Bronchus fibroblast of lung (primary cell): ENCODE measurements at places on chromosomes 5 and 9. TPM values are rescaled to one million over a fixed set of nuclear protein-coding genes. Genes with fewer than 3 reads are reported as not detected.

Gene ZNF366
- not detected in 2 replicates for total RNA-seq

Gene TNFSF8
- not detected in 2 replicates for total RNA-seq

Gene UNC5A
- total RNA-seq, result 0.17 TPM in 1 of 2 replicates, not detected in the other

Gene DENND1A
- 17.2 and 18.7 TPM in 2 replicates for total RNA-seq

Gene CTNND2
- total RNA-seq, result not detected in 2 replicates

Gene DRD1
- not detected in 2 replicates for total RNA-seq

Gene IL4
- total RNA-seq, result not detected in 2 replicates

Gene FOXD4L5
- not detected in 2 replicates for total RNA-seq

Gene FREM1
- 0.17 and 0.30 TPM in 2 replicates for total RNA-seq

Gene ROR2
- total RNA-seq, result 16.5 and 16.8 TPM in 2 replicates

Gene CCL27
- not detected in 2 replicates for total RNA-seq

Gene AK3
- total RNA-seq, result 38.8 and 44.2 TPM in 2 replicates

Gene INPP5E
- total RNA-seq, result 10.0 and 11.9 TPM in 2 replicates

Gene LSM11
- 1.6 and 2.2 TPM in 2 replicates for total RNA-seq
